ENCODE measurements at places on chromosomes 13 and 19. TPM values are rescaled to one million over a fixed set of nuclear protein-coding genes. Genes with fewer than 3 reads are reported as not detected.
A peak's percentile ranks its signal among the peaks of the same experiment; 100 is the strongest.

HIPK4 gene
- total RNA-seq = 0.09 TPM

CRB3 gene
- total RNA-seq = 1.8 TPM

IGFL1 gene
- not detected for total RNA-seq

SERP2 gene
- total RNA-seq = 0.98 TPM

KRTDAP gene
- not detected for total RNA-seq

PNMA8B gene
- total RNA-seq = 0.14 TPM

NOVA2 gene
- total RNA-seq = 0.09 TPM

RNU6-9 gene
- total RNA-seq = not detected

- no peak overlapping the region for H3K4me3 ChIP-seq
- no peaks in the 10 kb centered on the region for H3K36me3 ChIP-seq
- no peak for DNase-seq
- no peaks in the 10 kb centered on the region for H3K27me3 ChIP-seq
- no peaks in the 10 kb centered on the region for H3K4me1 ChIP-seq
- H3K27ac ChIP-seq = no peak overlapping the region
These were observed 18.3 kb upstream of the SLC1A5 start for GRCh38 chr19:46806656-46807055.

DNA sequence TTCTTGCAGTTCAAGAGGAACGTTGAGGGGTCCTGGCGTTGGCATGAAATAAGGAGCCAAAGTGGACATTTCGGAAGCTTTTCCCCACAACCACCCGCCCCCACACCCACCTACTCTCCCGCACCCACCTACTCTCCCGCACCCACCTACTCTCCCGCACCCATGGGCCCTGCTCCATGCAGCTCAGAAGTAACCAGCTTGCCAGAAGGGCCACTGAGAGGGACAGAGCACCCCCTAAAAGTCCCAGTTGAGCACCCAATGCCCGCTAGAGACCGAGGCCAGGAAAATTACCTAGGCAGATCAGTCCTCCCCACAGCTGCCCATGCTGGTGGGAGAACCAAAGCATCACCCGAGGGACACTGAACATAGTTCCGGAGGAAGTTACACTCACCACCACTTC is 11.8 kb downstream of the VSTM2B start:
- H3K4me3 ChIP-seq = no peak overlapping the region
- H3K27me3 ChIP-seq = peaks cover 15% of the 10 kb centered on the region
- DNase-seq = no peak
- H3K4me1 ChIP-seq = no peaks in the 10 kb centered on the region
- H3K36me3 ChIP-seq = no peaks in the 10 kb centered on the region

GRCh38 chr13:86446311-86446710 is 647.1 kb upstream of the SLITRK6 start:
- DNase-seq = no peak
- H3K27ac ChIP-seq = no peak overlapping the region
- H3K4me3 ChIP-seq = no peak overlapping the region
- no peaks in the 10 kb centered on the region for H3K36me3 ChIP-seq
- H3K4me1 ChIP-seq = no peaks in the 10 kb centered on the region

DNA sequence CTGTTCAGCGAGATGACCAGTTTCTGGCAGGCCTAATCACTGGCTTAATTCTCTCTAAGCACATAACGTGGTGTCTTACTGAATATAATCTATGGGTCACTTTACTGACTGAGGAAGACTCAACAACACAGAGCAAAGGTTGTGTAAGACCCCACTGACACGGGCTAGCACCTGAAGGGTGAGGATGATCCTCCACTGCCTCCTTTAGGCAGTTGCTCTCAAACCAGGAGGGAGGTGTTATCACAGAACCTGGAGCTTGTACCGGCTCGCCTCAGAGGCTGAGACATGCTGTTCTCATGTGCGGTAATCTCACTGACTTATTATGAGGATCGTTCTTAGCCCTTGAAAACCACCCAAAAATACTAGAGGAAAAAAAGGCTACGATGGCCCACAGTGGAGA is 28.3 kb downstream of the RCBTB2 start:
- peaks cover 53% of the 10 kb centered on the region for H3K4me1 ChIP-seq
- no peak overlapping the region for H3K4me3 ChIP-seq
- H3K27ac ChIP-seq = peak overlapping the region; percentile 85
- DNase-seq = peak; percentile 29
- no peaks in the 10 kb centered on the region for H3K27me3 ChIP-seq
- peaks cover 2% of the 10 kb centered on the region for H3K36me3 ChIP-seq

DNA sequence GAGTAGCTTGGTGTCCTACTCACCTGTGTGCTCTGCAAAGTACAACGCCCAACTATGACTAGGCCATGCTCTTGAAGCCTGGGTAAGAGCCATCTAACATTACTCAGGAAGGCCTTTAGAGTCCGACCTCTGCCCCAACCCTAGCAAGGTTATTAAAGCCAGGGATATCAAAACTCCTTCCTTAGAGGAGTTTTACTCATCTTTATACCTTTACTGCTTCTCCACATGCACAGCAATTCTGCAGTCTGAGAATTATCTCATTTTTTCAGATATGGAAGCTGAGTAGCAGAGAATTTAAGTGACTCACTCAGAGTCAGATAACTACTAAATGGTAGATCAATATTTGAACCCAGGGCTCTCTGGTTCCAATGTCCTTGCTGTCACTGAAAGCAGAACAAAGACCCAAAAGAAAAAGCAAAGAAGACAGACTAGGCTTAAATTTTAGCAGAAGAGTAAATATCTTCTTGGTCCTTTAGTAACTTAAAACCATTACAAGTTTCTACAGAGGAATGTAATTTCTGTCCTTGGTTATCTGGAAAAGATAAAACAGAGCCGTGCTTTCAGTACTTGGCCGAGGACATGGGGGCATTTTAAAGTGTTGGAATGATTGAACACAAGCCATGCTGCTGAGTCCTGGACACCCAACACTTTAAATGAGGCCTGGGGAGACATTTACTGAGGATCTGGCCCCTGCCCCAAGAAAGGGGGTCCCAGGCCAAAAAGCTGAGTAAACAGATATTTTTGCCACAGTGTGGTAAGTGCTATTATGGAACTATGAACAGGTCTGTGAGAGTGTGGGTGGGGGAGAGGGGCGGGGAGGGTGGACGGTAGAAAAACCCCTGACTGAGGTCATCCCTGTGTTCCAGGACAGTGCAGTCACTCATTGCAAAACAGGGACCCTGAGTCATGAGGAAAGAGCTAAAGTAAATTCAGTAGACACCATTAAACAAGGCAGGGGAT is 18.4 kb upstream of the KPNA3 start:
- no peak overlapping the region for H3K4me3 ChIP-seq
- peaks cover 6% of the 10 kb centered on the region for H3K27me3 ChIP-seq
- H3K4me1 ChIP-seq = no peaks in the 10 kb centered on the region
- no peak for DNase-seq
- H3K27ac ChIP-seq = no peak overlapping the region

DNA sequence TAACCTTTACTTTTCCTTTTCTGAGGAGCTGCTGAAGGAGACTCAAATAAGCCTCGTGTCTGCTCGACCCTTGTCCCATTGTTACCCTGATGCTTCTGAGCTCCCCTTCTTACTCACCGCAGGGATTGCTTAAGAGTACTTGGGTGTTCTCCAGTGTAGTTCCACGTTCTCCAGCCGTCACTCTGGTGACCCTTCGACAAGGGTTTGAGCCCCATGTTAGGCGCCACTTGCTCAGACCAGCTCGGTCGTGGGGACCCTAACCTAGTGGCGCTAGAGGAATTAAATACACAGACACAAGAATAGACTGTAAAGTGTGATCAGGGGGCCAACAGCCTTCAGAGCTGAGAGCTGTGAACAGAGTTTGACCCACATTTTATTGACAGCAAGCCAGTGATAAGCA is 10.3 kb downstream of the ZNF480 start:
- no peak overlapping the region for H3K4me3 ChIP-seq
- H3K4me1 ChIP-seq = no peaks in the 10 kb centered on the region

GRCh38 chr13:68264692-68265091 is 1034.6 kb upstream of the PCDH9 start:
- H3K36me3 ChIP-seq = no peaks in the 10 kb centered on the region
- no peak for DNase-seq
- no peak overlapping the region for H3K4me3 ChIP-seq

DNA sequence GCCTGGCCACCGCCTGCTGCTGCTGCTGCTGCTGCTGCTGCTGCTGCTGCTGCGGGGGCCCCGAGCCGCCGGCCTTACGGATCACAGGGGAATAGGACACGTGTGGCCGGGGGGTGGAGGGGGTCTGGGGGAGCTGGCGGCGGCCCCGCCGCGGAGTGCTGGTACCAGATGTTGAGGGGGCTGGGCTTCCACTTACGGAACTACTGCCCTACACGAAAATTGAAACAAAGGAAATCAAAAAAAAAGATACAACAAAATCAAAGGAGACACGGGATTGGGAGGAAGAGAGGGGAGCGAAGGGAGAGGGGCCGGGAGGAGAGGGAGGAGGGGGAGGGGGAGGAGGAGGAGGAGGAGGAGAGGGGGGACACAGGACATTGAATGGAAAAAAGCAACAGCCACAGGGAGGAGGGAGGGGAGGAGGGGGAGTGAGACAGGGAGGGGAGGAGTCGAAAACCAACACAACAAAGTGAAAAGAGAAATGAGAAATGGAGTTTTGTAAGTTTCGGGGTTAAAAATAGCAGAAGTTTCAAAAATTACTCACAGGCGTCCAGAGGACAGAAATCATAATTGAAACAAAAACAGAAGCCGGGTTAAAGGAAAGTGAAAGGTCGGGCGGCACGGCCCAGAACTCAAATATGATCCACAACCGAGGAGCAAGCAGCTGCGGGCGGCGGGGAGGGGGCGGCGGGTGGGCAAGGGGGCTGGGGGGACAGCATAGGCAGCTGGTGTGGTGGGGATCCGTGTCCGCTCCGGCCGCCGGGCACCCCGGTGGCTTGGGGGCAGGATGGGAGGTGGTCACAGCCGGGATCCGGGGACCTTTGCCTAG is 57.8 kb downstream of the IER2 start:
- DNase-seq = peak; percentile 85
- H3K36me3 ChIP-seq = no peaks in the 10 kb centered on the region

GRCh38 chr19:3358689-3359014 is 7.7 kb upstream of the NFIC start:
- no peaks in the 10 kb centered on the region for H3K36me3 ChIP-seq

- DNase-seq = peak; percentile 95
- no peaks in the 10 kb centered on the region for H3K36me3 ChIP-seq
- no peak overlapping the region for H3K27ac ChIP-seq
- H3K27me3 ChIP-seq = no peaks in the 10 kb centered on the region
- H3K4me1 ChIP-seq = peaks cover 17% of the 10 kb centered on the region
- H3K4me3 ChIP-seq = no peak overlapping the region
These were observed 6.0 kb downstream of the AP1M2 start for GRCh38 chr19:10580979-10581631.

GRCh38 chr19:30719189-30719998 is 347.2 kb downstream of the ZNF536 start:
- H3K4me3 ChIP-seq = peak overlapping the region; percentile 57
- DNase-seq = peak; percentile 43
- no peaks in the 10 kb centered on the region for H3K36me3 ChIP-seq
- peaks cover 23% of the 10 kb centered on the region for H3K27me3 ChIP-seq
- no peak overlapping the region for H3K27ac ChIP-seq

- H3K4me3 ChIP-seq = peak overlapping the region; percentile 87
- peaks cover 25% of the 10 kb centered on the region for H3K4me1 ChIP-seq
- peaks cover 39% of the 10 kb centered on the region for H3K36me3 ChIP-seq
- H3K27ac ChIP-seq = peak overlapping the region; percentile 83
These were observed 420 bp downstream of the ECH1 start for GRCh38 chr19:38831142-38831605.

DNA sequence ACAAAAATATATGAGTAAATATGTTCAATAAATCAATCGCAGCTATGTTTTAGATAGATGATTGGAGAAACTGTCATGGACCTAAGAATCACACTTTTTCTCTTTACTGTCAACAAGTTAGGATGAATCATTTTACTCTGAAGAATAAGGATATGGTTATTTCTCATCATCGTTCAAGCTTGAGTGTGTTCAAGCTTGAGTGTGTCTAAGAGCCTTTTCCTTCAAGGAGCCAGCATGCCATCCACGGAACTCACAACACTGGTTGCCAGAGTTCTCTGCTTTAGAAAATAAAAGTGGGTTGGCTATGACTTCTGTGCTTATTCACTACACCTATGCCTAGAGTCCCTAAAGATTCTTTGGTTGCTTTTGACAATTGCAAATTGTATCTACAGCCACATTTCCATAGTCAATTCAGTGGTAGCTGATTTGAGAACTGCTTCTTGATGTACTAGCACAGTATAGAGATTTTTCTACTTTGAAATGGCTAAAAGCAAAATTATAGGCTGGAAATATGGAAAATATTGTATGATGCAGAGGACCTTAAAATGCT is 58.1 kb upstream of the SCEL start:
- H3K27ac ChIP-seq = peak overlapping the region; percentile 59
- no peaks in the 10 kb centered on the region for H3K27me3 ChIP-seq
- DNase-seq = no peak
- peaks cover 14% of the 10 kb centered on the region for H3K4me1 ChIP-seq
- no peaks in the 10 kb centered on the region for H3K36me3 ChIP-seq
- H3K4me3 ChIP-seq = peak overlapping the region; percentile 69

- peak overlapping the region; percentile 100 for H3K27ac ChIP-seq
- no peaks in the 10 kb centered on the region for H3K27me3 ChIP-seq
- H3K4me3 ChIP-seq = peak overlapping the region; percentile 97
- DNase-seq = peak; percentile 35
- H3K4me1 ChIP-seq = peaks cover 29% of the 10 kb centered on the region
These were observed 507 bp downstream of the ALG5 start for GRCh38 chr13:36998624-36999041.

- H3K27me3 ChIP-seq = peaks cover 3% of the 10 kb centered on the region
- no peak overlapping the region for H3K4me3 ChIP-seq
- H3K4me1 ChIP-seq = no peaks in the 10 kb centered on the region
- no peak for DNase-seq
These were observed 374.6 kb upstream of the ARGLU1 start for GRCh38 chr13:106942563-106942962.

GRCh38 chr19:5445561-5446055 is 9.6 kb upstream of the ZNRF4 start:
- H3K36me3 ChIP-seq = no peaks in the 10 kb centered on the region
- H3K27ac ChIP-seq = no peak overlapping the region
- no peaks in the 10 kb centered on the region for H3K4me1 ChIP-seq
- peaks cover 25% of the 10 kb centered on the region for H3K27me3 ChIP-seq
- H3K4me3 ChIP-seq = no peak overlapping the region

GRCh38 chr13:39575641-39576238 is 27.3 kb downstream of the LHFPL6 start:
- H3K4me1 ChIP-seq = no peaks in the 10 kb centered on the region
- H3K27me3 ChIP-seq = peaks cover 5% of the 10 kb centered on the region
- H3K27ac ChIP-seq = no peak overlapping the region
- no peak overlapping the region for H3K4me3 ChIP-seq
